ENCODE measurements at places on chromosomes 3 and 15.

DNA sequence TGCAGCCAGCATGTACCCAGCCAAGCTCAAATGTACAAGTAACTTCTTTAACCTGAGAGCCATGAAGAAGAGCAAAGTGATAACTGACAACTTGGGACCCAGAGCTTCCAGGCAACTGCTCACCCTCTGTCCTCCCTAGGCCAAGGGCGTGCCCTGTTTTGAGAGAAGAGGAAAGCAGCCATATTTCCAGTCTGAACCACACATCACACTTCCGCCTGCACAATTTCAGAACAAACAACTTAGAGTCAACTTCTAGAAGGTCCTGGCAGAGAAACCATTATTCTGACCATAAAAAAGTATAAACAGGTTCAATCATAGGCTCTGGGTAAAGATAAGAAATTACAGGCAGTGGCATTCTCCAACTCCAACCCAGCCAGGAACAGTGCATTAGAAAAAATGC is 50.1 kb downstream of the ITGB5 start:
- no peak for DNase-seq

DNA sequence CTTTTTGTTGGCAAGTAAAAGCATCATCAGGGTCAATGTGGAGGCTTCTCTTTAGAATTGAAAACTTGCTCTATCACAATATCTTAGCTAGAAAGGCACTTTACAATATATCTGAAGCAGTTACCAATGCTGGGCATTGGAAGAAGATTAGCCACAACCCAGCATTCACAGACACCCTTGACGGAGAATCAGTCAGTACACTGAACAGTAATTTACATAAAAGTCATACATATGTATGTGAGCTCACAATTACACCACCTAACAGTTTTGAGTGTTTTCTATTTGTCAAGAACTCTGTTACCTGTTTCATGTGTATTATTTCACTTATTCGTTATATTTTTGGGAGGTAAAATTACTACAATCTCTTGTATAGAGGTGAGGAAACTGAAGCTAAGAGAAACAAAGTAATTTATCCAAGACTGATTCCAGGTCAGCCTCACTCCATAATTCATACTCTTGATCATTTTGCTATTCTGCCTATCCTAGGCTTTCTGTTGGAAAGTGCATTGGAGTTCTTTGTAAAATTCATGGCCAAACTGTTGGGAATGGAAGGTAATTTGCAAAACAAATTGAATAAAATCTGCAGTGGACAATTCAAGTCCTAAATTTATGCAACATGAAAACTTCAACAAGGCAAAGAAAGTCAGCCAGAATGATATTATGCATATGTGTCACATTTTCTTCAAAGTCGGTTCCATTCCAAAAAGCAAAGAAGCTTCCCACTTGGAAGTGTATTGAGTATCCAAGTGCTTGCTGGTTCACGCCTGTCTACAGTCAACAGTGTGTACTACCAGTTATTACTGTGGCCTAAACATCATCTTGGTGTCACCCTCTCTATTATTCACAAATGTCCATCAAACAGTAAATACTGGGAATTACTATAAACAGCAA is 223.7 kb upstream of the SEMA6D start:
- no peak for DNase-seq

DNA sequence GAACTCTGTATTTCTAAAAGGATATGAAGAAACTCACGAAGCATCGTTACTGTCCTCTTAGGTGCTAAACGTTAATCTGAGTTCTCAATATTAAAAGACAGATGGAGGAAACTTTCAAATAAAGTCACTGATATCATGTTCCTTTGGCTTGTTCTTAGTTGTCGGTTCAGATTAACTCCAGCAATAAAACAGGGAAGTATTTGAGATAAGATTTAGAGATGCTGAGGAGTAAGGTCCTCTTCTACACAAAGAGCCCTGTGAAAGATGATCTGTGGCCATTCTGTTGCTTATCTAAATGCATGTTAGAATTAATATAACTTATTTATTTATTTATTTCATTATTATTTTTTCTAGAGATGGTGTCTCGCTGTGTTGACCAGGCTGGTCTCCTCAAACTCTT is 19.2 kb downstream of the AKAP13 start:
- no peak for DNase-seq

DNA sequence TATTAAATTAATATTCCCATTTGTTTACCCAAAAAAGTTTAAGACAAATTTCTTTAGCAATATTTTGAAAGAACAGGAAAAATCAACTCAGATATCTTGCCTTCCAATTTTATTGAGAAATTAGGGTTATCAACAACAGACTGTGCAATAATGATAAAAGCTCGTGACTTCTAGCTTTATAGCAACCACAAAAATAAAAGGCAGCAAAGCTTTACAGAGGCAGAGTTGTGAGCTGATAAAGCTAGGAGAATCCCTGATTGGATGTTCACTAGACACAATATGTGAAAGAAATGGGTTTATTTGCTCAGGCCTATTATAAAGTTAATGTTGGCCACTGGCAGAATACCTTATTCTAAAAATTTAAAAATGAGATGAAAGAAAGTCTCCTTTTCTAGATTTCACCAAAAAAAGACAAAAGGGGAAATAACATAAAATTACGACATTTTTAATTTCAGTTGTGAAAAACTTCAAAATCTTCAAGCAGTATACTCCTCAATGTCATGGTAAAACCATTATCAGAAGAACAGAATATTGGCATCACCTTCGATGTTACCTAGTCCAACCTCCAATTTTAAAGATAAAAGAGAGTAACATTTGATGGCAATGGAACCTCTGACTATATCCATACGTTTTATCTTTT is 2.8 kb downstream of the VPS13C start:
- DNase-seq: no peak

- DNase-seq: no peak
These were observed 15.9 kb upstream of the GREM1 start for GRCh38 chr15:32701863-32702262.

- DNase-seq: no peak
These were observed 39.2 kb downstream of the MBNL1 start for GRCh38 chr3:152307829-152308474.

DNA sequence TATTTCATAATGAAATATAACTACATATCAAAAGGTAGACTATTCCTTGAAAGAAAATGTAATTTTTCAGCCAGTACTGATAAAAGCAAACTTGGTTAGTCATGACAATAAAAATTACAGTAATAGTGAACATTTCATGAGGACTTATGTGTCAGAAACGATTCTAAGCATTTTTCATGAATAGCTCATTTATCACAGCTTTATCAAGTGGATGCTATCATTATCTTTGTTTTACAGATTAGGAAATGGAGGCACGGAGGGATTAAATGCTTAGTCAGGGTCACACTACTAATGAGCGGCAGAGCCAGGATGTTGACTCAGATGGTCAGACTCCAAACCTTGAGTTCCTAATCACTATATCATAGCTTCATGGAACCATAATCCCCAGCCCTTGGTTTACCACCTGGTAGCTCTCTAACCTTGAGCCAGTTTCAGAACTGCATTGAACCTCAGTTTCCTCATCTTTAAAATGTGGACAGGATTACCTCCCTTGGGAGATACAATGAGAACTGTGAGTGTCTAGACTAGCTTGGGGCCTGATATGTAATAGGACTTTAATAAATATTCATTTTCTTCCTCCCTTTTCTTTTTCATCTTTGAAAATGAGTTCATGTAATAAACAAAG is 85.4 kb downstream of the TNIK start:
- no peak for DNase-seq

DNA sequence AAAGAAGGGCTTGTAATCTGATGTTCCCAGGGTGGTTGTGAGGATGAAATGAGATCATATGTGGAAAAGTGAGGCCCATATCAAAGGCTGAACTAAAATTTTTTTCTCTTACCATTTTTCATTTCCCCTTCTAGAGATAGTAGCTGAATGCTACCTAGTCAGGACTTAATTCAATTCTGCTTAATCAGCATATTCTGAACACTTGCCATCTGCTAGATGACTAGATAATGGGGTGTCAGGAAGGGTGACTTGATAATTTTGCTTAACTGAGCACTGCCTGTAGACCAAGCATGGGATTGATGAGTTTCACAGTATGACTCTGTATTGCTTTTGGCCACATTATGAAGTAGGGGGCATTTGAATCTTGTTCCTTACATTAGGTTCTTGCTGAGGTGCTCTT is 136.2 kb downstream of the CHST2 start:
- DNase-seq: no peak

DNA sequence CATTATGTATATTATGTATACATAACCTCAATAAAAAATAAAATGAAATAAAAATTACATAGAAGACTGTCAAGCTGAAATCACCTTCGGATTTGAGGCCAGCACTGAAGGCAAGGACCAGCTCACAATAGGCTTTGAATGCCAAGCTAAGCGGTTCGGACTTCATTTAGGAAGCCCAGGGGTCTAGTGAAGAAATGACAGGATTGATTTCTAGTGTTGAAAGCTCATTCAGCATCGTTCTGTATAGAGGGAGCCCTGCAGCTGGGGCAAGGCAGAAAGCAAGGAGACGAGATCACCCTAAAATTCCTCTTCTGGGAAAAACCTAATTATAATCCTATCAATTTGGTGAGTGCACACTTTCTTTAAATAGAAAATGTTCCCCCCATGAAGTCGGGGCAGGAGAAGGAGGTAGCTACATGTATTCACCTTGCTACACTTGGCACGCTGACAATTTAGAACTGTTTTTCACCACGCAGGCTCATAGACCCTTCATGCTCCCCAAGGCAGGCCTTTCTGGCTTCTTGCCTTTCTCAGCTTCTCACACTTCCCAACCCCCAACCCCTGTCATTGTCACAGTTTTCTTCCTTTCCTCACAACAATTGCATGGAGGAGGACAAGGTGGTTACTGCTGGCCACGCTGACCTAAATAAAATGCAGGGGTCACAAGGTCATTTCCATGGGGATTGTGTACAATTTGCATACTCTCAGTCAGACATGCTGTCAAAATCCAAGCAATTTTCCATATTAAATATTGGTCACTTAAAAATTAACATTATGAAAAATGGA is 44.4 kb upstream of the SSR3 start:
- DNase-seq: no peak

DNA sequence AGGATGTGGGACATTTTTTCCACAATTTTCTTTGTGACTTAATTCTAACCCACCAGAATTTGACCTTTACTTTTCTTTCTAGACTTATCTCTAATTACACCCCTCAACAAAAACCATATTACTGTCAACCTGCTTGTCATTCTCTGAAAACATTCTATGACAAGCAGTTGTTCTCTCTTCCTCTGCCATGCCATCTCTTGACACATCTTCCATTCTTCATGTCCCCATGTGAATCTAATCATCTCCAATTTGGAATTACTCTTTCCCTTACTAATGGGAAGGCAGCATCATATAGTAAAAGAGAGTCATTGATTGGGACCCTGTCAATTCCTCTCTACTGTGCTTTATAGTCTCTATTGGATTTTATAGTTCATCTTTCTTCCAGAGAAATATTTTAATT is 61.3 kb upstream of the P2RY1 start:
- no peak for DNase-seq

DNA sequence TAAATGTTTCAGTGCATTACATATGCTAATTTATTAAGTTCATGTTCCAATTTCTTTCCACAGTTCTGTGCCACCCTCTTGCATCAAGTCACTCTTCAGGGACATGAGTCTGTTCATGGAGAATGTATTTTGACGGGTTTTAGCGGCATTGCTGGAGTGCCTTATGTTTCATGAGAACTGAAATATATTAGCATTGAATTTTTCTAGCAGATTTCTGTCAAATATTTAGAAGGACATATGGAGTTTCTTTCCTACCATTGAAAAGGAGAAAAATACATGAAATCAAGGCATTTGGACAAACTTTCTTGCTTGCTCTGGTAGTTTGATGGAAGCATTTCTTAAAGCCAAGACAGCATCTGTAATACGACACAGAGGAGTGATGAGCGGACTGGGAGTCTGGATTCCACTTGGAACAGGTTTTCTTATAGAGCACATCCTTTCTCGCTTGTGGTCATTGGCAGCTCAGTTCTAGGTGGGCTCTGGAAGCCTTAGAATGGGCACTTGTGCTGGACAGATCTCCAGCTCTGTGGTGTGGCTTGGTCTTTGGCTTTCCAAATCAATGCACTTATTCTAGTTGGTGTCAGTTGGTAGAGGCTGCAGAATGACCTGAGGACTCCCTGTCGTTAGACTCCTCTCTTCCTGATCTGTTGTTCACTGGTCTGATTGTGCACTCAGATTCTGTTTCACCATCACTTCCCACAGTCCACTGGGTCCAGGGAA is 84.6 kb upstream of the EIF1B start:
- DNase-seq: no peak

- no peak for DNase-seq
These were observed 196.4 kb downstream of the VGLL3 start for GRCh38 chr3:86794361-86795065.

DNA sequence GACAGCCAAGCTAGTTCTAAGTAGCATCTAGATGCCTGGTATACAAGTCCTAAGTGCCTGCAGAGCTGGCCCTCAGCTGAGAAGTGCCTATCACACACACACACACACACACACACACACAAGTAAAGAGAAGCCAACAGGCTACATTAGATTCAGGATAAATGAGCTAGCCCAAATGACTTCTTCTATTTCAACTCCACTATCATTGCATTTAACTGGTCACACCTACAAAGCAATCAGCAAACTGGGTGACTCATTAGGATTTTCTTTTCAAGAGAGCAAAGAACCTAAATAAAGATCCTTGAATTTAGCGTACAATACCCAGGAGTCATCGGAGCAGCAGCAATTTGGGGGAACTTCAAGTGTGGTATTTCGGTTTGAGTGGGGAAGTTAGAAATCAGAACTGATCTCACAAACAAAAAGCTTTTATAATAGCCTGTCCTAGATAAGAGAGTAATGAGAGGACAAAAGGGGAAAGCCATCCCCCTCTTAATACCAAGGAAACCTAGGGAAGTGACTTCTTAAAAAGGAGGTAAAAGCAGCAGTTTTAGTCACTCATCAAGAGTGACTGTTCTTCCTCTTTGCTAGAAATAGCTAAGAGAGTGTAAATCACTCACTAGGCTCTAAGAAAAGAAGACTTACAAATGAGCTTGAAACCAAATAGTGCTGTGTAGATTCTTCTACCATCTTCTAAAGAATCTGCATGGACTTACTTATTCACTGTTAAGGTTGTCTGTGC is 112.7 kb downstream of the TNIK start:
- DNase-seq: no peak

- DNase-seq: no peak
These were observed 38.4 kb downstream of the MAP2K1 start for GRCh38 chr15:66424963-66425612.

Data from activated naive CD8-positive, alpha-beta T cell treated with anti-CD3 and anti-CD28 coated beads, Interleukin-2, amount 50 U/mL, for 16 hours (primary cell).